ENCODE measurements at places on chromosomes 1 and 21. TPM values are rescaled to one million over a fixed set of nuclear protein-coding genes. Genes with fewer than 3 reads are reported as not detected.

GRCh38 chr21:41086569-41086968 lies 81.4 kb upstream of the BACE2 start:
- no peaks in the 10 kb centered on the region for H3K4me1 ChIP-seq
- H3K27ac ChIP-seq = no peak overlapping the region
- no peak for DNase-seq
- no peaks in the 10 kb centered on the region for H3K36me3 ChIP-seq
- H3K27me3 ChIP-seq = no peaks in the 10 kb centered on the region

- no peak overlapping the region for H3K4me3 ChIP-seq
- no peak for DNase-seq
- H3K27me3 ChIP-seq = no peaks in the 10 kb centered on the region
- no peaks in the 10 kb centered on the region for H3K4me1 ChIP-seq
- H3K36me3 ChIP-seq = peaks cover 33% of the 10 kb centered on the region
Measured at GRCh38 chr1:145796753-145797152, 27.1 kb downstream of the RNF115 start.

Gene SPRR5
- polyA plus RNA-seq = not detected

Gene S100A8
- 3,241 TPM for polyA plus RNA-seq

Gene GJA4
- polyA plus RNA-seq = not detected

- no peaks in the 10 kb centered on the region for H3K27me3 ChIP-seq
- no peak overlapping the region for H3K4me3 ChIP-seq
- no peak overlapping the region for H3K27ac ChIP-seq
- no peak for DNase-seq
Measured at GRCh38 chr1:24470592-24470991, 32.0 kb upstream of the RCAN3 start.

GRCh38 chr1:160621633-160622413 lies 25.0 kb downstream of the SLAMF1 start:
- no peak overlapping the region for H3K4me3 ChIP-seq
- H3K27me3 ChIP-seq = no peaks in the 10 kb centered on the region
- DNase-seq = no peak
- H3K36me3 ChIP-seq = no peaks in the 10 kb centered on the region
- H3K27ac ChIP-seq = no peak overlapping the region

DNA sequence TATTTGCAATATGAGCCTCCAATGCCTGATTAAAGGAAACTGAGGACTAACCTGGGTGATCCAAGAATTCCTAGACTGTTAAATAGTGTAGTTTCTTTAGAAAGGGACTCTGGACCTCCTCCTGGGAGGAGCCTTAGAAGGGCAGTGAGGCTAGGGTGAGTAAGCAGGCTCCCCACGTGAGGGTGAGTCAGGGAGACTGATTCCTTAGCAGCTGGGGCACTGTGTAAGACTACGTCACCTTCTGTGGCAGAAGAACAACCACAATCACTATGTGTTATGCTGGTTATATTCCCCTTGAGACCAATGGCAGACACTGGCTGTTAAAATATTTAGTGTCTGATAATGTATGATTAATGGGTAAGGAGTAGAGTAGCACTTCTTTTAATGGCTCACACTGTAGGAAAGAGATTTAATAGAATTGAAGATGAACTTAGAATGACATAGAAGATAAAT lies 53.3 kb upstream of the SYT14 start:
- H3K36me3 ChIP-seq = no peaks in the 10 kb centered on the region
- no peaks in the 10 kb centered on the region for H3K27me3 ChIP-seq
- H3K4me1 ChIP-seq = no peaks in the 10 kb centered on the region
- H3K27ac ChIP-seq = no peak overlapping the region
- peak; percentile 0 for DNase-seq
- no peak overlapping the region for H3K4me3 ChIP-seq

- peak; percentile 94 for DNase-seq
Measured at GRCh38 chr1:13748610-13749505, 48.9 kb downstream of the PRDM2 start.

GRCh38 chr1:167476061-167476460 lies 42.3 kb downstream of the CD247 start:
- H3K27me3 ChIP-seq = no peaks in the 10 kb centered on the region
- DNase-seq = no peak
- no peak overlapping the region for H3K27ac ChIP-seq
- no peaks in the 10 kb centered on the region for H3K36me3 ChIP-seq

GRCh38 chr1:114559356-114559755 lies 22.1 kb downstream of the BCAS2 start:
- H3K4me1 ChIP-seq = peaks cover 13% of the 10 kb centered on the region
- H3K27me3 ChIP-seq = no peaks in the 10 kb centered on the region

GRCh38 chr1:237282208-237282783 lies 240.3 kb downstream of the RYR2 start:
- no peak for DNase-seq
- H3K27me3 ChIP-seq = no peaks in the 10 kb centered on the region
- no peak overlapping the region for H3K4me3 ChIP-seq
- no peaks in the 10 kb centered on the region for H3K4me1 ChIP-seq
- no peaks in the 10 kb centered on the region for H3K36me3 ChIP-seq
- H3K27ac ChIP-seq = no peak overlapping the region

DNA sequence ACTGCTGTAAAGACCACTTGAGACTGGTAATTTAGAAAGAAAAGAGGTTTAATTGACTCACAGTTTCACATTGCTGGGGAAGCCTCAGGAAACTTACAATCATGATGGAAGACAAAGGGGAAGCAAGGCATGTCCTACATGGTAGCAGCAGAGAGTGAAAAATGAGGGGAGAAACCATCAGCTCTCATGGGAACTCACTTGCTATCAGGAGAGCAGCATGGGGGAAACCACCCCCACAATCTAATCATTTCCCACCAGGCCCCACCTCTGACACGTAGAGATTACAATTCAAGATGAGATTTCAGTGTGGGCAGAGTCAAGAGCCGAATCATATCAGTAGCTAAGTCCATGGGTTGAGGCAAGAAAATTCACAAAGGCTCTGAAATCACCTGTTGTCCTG lies 23.8 kb upstream of the LYPD8 start:
- peaks cover 9% of the 10 kb centered on the region for H3K4me1 ChIP-seq
- no peaks in the 10 kb centered on the region for H3K27me3 ChIP-seq
- H3K4me3 ChIP-seq = no peak overlapping the region
- H3K36me3 ChIP-seq = no peaks in the 10 kb centered on the region
- no peak for DNase-seq
- peak overlapping the region; percentile 2 for H3K27ac ChIP-seq
